Mesenchymal stem cell (in vitro differentiated cells and primary cell): ENCODE measurements at places on chromosomes 3 and 15.
A peak's percentile ranks its signal among the peaks of the same experiment; 100 is the strongest.

- H3K4me3 ChIP-seq: peak overlapping the region; percentile 54
- peak; percentile 89 for DNase-seq
- no peak overlapping the region for H3K27ac ChIP-seq
- H3K27me3 ChIP-seq: peaks cover 46% of the 10 kb centered on the region
These were observed 1.4 kb upstream of the ROBO2 start for GRCh38 chr3:77038468-77038929.

DNA sequence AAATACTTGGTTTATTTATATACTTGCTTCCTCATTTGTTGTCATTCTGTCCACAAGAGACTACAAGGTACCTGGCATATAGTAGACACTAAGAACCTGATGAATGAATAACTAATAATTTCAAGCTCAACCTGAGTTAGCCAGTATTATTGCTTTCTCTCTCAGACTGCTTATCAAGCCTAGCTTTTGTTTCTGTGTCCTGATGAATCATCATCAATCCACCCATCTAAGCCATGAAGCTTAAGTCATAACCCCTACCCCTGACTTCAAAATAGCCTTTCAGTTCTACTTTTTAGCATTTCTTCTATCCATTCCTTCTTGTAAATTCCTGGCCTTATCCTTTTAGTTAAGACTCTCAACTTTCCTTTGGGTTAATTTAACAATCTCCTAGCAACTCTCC, 420.8 kb downstream of the EPHA6 start:
- H3K4me1 ChIP-seq: no peaks in the 10 kb centered on the region
- DNase-seq: no peak
- H3K27ac ChIP-seq: no peak overlapping the region
- H3K4me3 ChIP-seq: no peak overlapping the region

DNA sequence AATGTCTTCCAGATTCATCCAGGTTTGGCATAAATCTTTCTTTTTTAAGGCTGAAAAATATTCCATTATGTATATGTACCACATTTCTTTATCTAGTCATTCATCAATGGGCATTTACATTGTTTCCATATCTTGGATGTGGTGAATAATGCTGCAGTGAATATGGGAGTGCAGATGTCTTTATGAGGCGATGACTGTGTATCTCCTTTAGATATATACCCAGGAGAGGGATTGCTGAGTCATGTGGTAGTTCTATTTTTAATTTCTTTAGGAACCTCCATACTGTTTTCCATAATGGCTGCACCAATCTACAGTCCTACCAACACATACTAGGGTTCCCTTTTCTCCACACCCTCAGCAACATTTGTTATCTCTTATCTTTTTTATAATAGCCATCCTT, 96.3 kb downstream of the LRRC28 start:
- H3K27me3 ChIP-seq: no peaks in the 10 kb centered on the region
- peak; percentile 26 for DNase-seq
- H3K27ac ChIP-seq: no peak overlapping the region
- peaks cover 4% of the 10 kb centered on the region for H3K4me1 ChIP-seq

DNA sequence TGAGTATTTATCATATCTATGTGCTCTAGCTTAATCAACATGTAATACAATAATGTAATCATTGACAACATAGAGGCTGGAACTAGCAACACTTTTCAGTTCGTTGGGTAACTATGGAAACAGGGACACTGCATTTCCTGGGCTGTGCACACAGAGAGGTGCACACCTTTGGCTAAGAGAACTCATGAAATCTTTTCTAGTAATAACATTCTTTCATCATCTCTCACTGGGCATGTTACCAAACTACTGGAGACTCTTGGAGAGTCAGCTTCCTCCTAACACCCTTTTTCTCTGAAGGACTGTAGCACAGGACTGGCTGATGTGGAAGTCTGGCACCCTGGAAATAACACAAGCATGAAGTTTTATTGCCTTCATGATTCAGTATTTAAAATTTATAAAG, 135.6 kb downstream of the KCNMB2 start:
- H3K27me3 ChIP-seq: no peaks in the 10 kb centered on the region
- no peak overlapping the region for H3K27ac ChIP-seq
- H3K4me1 ChIP-seq: no peaks in the 10 kb centered on the region

- H3K4me1 ChIP-seq: peaks cover 8% of the 10 kb centered on the region
- DNase-seq: no peak
- no peak overlapping the region for H3K27ac ChIP-seq
- no peak overlapping the region for H3K4me3 ChIP-seq
- peaks cover 58% of the 10 kb centered on the region for H3K36me3 ChIP-seq
These were observed 53.5 kb upstream of the MYZAP start for GRCh38 chr15:57538265-57538529.

GRCh38 chr3:152177757-152178156, 91.0 kb upstream of the MBNL1 start:
- H3K4me3 ChIP-seq: no peak overlapping the region
- H3K4me1 ChIP-seq: no peaks in the 10 kb centered on the region
- no peaks in the 10 kb centered on the region for H3K36me3 ChIP-seq
- no peak for DNase-seq
- no peak overlapping the region for H3K27ac ChIP-seq

DNA sequence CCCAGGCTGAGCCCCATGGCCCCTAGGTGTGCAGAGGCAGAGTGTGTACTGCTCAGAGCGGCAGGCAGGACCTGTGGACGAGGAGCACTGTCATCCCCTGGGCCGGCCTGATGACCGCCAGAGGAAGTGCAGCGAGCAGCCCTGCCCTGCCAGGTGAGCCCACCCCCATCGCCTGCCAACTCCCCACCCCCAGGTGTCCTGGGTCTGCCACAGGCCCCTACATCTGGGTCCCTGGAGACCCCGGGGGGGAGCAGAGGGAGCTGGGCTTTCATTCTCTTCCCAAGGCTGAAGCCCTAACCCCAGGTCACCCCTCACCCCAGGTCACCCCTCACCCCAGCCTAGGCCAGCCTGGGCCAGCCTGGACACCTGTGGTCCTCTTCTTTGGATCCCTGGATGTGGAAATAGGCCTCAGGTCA, 93.1 kb downstream of the TBC1D2B start:
- no peak for DNase-seq
- H3K36me3 ChIP-seq: no peaks in the 10 kb centered on the region
- H3K4me1 ChIP-seq: peaks cover 27% of the 10 kb centered on the region

DNA sequence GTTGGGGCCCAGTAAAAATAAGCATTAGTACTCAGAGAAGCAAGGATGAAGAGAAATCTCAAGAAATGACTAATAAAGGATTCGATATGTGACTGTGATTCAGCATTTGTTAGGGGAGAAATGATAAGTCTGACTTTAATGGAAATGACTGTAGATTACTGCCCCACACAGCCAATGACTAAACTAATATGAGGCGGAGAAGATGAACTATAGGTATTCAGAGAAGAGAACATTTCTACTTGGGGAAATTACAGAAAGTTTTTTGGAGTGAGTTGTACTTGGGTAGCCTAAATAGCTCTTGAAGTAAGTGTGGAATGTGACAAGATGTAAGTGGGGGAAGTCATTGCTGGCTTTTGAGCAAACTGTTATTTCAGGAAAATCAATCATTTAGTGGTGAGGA, 380.0 kb downstream of the PDCD6IP start:
- H3K27ac ChIP-seq: no peak overlapping the region
- H3K36me3 ChIP-seq: no peaks in the 10 kb centered on the region
- no peaks in the 10 kb centered on the region for H3K27me3 ChIP-seq

DNA sequence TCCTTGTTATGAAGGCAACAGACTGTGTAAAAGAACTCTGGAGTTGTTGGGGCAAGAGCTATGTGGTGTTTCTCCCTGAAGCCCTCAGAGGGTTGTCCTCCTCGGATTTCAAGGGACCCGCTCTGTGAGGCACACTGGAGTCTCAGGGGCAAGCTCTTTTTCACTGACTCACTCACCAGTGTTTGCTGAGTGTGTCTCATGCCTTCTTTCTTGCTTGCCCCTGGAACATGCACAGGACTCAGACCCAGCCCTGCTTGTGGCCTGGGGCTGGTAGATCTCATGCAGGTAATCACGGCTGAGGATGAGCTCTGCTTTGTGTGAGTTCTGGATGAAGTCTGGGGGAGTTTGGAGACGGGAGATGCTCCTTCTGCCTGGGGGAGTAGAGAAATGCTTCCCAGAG, 93.7 kb downstream of the CACNA1D start:
- no peaks in the 10 kb centered on the region for H3K36me3 ChIP-seq
- H3K4me3 ChIP-seq: no peak overlapping the region
- H3K4me1 ChIP-seq: no peaks in the 10 kb centered on the region
- peaks cover 6% of the 10 kb centered on the region for H3K27me3 ChIP-seq
- no peak overlapping the region for H3K27ac ChIP-seq

DNA sequence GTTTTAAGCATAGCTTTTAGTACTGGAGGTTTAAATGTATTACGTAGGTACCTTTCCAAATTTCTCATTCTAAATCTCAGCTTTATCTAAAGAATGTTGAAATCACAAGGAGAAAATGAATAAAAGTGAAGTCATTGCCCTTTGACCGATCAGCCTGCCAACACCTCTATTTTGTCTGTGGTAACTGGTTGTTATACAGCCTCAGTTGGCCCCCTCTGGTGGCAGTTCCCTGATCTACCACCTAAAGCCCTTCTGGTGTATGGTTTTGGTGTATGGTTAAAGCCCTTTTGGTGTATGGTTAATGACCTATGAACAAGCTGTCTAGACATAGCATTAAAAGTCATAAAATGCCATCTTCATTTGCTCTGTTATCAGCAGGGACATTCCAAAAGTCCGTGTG, 378.2 kb upstream of the AZI2 start:
- DNase-seq: peak; percentile 29
- H3K4me3 ChIP-seq: no peak overlapping the region
- no peak overlapping the region for H3K27ac ChIP-seq
- no peaks in the 10 kb centered on the region for H3K27me3 ChIP-seq

DNA sequence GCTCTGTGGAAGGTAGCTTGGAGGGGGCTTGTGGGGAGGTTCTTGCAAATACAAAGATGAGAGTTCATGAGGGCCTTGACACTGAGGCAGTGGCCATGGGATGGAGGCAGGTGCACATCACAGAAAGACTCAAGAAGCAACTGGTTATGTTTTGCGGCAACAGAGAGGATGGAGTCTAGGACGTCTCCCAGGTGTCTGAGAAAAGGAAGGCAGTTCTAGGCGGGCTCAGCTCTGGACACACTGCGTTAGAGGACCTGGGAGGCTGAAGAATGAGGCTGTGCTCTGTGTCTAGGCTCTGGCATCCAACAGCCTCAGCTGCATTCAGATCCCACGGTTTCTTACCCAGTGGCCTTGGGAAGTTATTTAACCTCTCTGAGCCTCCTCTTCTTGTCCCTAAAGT, 23.5 kb downstream of the NOX5 start:
- no peak overlapping the region for H3K27ac ChIP-seq
- H3K4me3 ChIP-seq: no peak overlapping the region
- H3K36me3 ChIP-seq: no peaks in the 10 kb centered on the region
- H3K27me3 ChIP-seq: no peaks in the 10 kb centered on the region
- DNase-seq: no peak

DNA sequence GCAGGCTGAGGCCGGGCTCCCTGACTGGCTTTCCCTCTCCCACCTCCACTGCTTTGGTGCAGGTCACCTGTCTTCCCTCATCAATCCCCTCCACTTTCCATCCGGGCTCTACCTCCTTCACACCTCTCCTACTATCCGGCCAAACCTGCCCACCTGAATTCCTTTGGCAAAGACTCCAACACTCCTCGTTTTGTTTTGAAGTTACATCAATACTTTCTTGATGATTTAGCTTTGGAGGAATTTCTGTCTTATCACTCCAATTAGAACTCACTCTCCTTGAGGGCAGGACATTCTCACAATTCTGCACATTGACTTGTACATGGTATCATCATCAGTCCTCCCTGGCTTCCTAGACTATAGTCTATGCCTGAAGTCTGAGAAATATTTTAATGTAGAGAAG, 20.4 kb downstream of the LDHAL6B start:
- H3K4me3 ChIP-seq: no peak overlapping the region
- no peak for DNase-seq
- peaks cover 95% of the 10 kb centered on the region for H3K36me3 ChIP-seq
- no peak overlapping the region for H3K27ac ChIP-seq
- peaks cover 20% of the 10 kb centered on the region for H3K4me1 ChIP-seq

GRCh38 chr3:70006089-70006488, 6.6 kb downstream of the SAMMSON start:
- H3K36me3 ChIP-seq: no peaks in the 10 kb centered on the region
- H3K27me3 ChIP-seq: no peaks in the 10 kb centered on the region
- DNase-seq: no peak

DNA sequence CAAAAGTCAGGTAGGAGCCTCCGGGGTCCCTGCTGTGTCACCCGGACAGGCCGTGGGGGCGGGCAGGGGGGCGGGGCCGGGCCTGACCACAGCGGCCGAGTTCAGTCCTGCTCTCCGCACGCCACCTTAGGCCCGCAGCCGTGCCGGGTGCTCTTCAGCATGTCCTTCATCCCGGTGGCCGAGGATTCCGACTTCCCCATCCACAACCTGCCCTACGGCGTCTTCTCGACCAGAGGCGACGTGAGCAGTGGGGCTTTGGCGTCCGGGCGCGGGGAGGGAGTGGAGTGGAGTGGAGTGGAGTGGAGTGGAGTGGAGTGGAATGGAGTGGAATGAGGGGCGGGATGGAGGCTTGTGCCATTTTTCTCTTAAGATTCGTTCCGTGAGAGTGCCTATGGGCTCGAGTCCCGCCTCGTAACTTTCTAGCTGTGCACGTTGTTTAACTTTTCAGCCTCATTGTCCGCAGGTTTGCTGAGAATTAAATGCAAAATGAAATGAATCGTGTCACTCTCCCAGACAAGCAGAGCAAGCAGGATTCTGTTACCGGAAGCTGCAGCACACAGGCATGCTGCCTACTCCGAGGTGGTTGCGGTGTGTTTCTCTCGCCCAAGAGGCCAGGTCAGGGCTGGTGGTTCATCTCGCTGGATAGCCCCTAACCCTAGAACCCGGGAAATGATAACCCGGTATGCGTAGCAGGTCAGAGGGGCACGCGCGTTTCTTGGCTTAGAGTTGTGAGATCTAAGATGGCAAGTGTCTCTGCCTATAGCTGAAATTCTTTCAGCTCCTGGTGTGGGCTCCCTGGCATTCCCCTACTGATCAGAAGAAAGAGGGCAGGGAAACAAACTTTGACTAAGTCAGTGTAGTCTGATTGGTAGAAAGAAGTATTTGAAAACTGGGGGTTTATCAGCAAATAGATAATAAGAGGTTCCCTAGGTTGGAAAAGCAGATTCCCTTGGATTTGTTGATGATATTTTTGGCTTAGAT, at the start of gene FAH:
FAH (plus strand) TSS at position 104 of the 981 bp plus-strand sequence; CDS start at position 160, 56 bp downstream.
- peak within 1 kb of the TSS; percentile 92 for H3K4me3 ChIP-seq
- H3K27me3 ChIP-seq: no peaks in the 10 kb centered on the region

- peak overlapping the region; percentile 57 for H3K27ac ChIP-seq
- DNase-seq: peak; percentile 73
- H3K4me1 ChIP-seq: no peaks in the 10 kb centered on the region
- H3K36me3 ChIP-seq: no peaks in the 10 kb centered on the region
These were observed 91.8 kb upstream of the PFN2 start for GRCh38 chr3:150062492-150062891.

DNA sequence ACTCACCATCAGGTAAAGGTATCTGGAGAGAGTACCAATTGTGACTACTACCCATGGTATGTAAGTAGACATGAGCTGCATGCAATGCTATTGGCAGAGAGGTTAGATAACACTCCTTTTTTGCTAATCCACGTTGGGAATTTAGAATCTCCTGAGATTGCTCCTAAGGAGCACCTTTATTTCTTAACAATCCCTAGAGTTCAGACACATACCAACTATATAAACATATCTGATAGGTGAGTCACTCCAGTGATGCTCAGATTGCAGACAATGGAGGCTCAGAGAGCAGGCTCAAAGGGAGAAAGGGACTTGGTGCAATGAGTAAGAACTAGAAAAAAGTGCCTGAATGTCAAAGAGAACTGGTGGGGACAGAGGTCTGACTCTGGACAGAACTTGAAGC, 47.0 kb upstream of the LRRFIP2 start:
- H3K4me1 ChIP-seq: peaks cover 16% of the 10 kb centered on the region
- peak overlapping the region; percentile 57 for H3K27ac ChIP-seq
- no peak overlapping the region for H3K4me3 ChIP-seq
- no peaks in the 10 kb centered on the region for H3K36me3 ChIP-seq
- peak; percentile 56 for DNase-seq

- no peak overlapping the region for H3K4me3 ChIP-seq
- no peak overlapping the region for H3K27ac ChIP-seq
- no peak for DNase-seq
- H3K36me3 ChIP-seq: no peaks in the 10 kb centered on the region
These were observed 225.8 kb downstream of the CGGBP1 start for GRCh38 chr3:87833039-87833377.
